Fibroblast of skin of right quadriceps (primary cell): ENCODE measurements at places on chromosomes 13 and 19.
A peak's percentile ranks its signal among the peaks of the same experiment; 100 is the strongest.

DNA sequence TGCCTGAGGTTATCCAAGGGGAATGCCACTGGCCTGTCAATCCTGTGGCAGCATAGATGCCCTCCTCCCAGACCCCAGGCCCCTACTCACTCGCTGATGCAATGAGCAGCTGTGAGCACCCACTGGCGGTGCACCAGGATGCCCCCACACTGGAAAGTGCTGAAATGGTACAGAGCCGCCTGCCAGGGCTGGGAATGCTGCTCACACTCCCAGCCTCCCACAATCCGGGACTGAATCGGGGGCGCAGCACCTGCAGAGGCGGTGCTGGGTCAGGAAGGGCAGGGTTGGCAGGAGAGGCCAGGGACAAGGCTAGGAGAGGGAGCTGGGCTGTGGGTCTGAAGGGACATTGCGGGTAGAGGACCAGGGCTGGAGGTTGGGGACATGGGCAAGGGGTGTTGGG, 2.0 kb downstream of the KLK1 start:
- DNase-seq: no peak

GRCh38 chr19:10374931-10375330, 5.4 kb downstream of the TYK2 start:
- no peak for DNase-seq

DNA sequence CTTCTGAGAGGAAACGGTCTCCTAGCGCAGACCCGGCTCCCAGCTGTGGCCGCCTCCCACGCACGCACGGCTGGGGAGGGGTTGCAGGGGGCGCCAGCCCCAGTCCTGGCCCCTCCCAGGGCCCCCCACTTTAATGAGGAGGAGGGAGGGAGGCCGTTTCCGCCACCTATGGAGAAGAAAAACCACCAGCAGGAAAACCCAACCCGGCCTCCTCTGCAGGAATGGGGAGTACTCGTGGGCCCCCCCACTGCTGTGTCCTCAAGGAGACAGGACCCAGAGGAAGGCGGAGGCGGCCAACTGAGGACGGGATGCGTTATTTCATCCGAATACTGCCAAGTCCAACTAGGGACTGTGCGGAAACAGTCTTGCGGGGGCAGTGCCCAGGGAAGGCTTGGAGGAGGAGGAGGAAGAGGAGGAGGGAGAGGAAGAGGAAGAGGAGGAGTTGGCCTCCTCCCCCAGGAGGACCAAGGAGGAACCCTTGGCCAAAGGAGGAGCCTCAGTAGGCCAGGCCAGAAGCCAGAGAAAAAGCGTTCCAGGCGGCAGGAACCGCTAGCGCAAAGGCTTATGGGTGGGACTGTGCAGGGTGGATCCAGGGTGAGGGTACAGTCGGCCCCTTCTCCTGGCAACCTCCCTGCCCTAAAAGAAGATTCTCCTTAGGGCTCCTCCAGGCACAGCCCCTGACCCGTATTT, 3.9 kb upstream of the SSBP4 start:
- peak; percentile 85 for DNase-seq

GRCh38 chr13:114124921-114125320, 7.5 kb downstream of the RASA3 start:
- DNase-seq: peak; percentile 81

- no peak for DNase-seq
These were observed at the start of gene RUBCNL for GRCh38 chr13:46387064-46387851. Gene RUBCNL (minus strand): TSS chr13:46387252. CDS start chr13:46372475, 14,777 bp downstream.

DNA sequence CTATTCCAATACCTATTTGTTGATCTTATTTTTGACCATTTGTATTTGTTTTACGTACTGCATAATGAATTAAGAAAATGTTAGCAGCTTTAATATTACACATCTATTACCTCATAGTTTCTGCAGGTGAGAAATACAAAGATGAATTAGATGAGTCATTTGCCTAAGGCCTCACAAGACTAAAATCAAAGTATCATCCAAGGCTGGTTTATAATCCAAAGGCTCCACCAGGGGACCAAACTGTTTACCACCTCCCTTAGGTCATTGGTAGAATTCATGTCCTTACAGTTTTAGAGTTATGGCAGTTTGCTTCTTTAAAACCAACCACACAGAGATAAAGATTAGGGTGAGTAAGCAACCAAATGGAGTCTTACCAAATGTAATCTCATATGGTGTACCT, 848.1 kb downstream of the SLITRK6 start:
- no peak for DNase-seq

- DNase-seq: no peak
These were observed 52.0 kb downstream of the KLF2 start for GRCh38 chr19:16376649-16377048.

DNA sequence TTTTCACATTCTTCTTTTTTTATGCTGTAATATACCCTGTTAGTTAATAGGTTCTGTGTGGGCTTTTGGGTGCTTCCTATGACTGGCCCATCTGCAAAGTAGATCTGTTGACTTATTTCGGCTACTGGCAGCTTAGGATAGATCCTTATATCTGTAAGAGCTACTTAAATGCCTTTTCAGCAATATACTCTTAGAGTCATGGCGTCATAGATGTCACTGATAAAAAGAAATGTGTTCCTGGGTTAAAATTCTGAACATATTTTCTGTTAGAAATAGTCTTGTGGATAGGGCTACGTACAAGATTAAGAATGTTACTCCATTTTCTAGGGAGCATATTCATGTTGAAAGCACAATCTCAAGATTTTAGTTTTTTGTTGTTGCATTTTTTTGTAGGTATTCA, 4.7 kb downstream of the AKAP11 start:
- DNase-seq: no peak

DNA sequence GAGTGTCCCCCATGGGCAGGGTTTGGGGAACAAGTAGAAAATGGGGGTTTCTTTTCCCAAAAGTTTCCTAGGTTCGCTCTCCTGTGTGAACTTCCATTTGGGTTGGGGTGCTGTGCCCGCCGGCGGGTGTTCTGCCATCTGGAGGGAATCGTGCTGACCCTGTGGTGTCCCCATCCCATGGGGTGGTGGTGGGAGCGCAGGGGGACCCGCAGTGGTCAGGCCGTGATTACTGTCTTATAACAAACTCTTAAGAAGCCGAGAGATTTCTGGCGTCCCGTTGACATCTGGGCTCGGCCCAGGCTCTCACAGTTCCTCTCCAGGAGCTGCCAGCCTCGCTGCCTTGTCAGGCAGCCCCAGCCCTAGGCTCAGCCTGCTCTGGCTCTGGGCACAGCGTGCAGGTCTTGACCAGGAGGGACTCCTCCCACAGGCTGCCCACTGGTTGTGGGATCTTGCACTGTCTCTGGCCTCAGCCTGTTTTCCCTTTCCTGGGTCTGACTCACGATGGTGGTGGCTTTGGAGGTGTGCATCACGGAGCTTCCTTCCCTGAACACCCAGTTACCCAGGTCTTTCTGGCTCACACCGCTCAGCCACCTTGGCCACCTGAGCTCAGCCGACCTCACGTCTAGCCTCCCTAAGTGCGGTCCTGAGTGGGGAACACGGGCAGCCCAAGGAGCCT, 34.5 kb downstream of the PLEKHJ1 start:
- no peak for DNase-seq

- DNase-seq: peak; percentile 16
These were observed 752 bp downstream of the ZMYM5 start for GRCh38 chr13:19862481-19863313.

DNA sequence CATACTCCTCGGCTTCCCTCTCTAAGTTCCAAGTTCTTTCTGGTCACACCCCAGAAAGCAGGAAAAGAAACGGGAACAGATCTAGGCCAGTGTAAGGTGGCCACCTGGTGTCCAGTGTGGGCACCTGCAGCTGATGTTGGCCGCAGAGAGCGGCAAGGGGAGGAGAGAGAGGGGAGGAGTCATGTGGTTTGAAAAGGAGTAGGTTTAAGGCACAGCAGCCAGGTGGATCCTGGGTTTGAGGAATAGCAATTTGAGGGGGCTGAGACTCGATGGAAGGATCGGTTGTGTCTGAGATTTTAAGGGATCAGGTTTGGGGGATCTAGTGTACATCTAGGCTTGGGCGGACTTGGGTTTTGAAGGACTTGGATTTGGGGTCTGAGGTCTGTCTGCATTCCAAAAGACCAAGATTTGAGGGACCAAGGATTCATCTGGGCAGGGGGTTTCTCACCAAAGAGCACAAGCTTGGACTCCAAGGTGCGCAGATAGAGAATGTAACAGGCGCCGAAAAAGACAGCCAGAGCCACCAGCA, 1.2 kb downstream of the RABAC1 start:
- peak; percentile 80 for DNase-seq

DNA sequence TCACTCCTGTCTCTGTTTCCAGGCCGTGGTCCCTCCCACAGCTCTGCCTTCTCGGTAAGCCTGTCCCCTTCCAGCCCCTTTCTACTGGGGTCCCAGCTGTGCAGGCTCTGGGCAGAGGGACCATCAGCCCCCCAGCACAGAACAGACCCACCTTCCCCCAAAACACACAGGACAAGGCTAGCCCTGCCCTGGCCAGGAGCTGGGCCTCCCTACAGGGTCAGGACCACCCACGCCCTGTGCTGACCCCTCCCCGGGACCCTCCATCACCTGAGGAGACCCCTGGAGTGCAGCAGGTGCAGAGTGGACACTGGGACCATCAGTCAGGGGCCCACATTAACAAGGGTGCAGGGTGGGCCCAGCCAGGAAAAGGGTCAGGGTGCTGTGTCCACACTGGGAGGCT, 13.9 kb downstream of the CEACAM3 start:
- no peak for DNase-seq

DNA sequence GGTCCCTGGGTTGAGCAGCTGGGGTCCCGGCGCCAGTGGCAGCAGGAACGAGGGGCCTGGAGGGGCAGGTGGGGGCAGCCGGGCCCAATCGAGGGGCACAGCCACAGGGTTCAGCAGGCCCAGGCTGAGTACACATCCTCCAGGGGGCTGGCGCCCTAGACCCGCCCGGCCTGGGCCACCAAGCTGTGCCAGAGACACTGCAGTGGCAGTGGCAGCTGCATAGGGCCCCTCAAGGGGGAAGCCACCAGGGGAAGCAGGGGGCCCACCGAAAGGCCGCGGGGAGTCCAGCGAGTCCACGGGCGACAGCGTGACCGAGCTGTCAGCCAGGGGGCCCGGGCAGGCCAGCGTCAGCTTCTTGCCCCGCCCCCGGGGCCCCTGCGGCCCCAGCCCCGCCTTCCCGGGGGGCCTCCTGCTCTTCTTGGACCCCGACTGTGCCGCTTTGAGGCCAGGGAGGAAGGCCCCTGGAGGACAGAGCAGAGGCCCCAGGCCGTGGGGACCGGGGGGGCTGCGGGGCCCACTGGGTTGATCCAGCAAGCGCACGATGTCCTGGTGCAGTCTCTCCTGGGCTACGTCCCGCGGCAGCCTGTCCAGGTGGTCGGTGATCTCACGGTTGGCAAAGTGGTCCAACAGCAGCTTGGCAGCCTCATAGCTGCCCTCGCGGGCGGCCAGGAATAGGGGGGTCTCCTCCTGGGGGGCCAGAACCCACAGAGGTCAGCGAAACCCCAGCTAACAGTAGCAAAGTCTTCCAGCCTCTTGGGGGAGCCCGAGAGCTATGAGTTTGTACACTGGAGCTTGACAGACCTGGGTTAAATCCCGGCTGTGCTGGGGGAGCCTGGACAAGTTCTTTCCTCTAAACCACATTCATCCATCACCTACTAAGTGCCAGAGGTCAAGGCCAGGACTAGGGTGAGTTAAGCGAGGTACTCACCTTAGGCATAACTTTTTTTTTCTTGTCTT, 39.5 kb downstream of the NOTCH3 start:
- DNase-seq: no peak

GRCh38 chr13:34290661-34291060, 472.7 kb downstream of the RFC3 start:
- no peak for DNase-seq

- no peak for DNase-seq
These were observed 8.6 kb upstream of the MYCBP2 start for GRCh38 chr13:77335543-77335942.

DNA sequence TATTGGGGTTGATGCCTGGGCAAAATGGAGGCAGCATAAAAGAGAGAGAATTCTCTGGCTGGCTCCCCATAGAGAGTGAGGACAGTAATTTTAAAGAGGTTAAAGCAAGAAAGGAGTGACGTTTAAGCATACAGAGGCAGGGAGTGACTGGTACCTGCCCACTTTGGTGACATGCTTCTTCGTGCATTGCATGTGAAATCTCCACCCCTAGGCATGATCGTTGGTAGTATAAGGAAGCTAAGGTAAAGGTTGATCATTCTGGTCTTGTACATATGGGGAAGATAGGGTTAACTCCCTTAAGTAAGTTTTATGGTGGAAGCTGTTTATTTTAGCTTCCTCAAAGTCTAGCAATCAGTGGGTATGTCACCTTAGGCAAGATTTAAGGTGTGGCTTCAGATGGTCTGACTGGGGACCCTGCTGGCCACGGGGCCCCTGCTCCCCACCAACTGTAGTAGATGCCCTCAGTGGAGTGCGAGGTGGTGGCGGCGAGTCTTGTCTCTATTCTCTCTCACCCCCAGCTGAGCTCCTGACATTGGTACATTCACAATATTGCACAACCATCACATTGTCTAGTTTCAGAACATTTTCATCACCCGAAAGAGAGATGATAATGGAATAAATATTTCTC, 797.5 kb upstream of the SPRY2 start:
- DNase-seq: no peak

- peak; percentile 39 for DNase-seq
These were observed 595 bp upstream of the RAB20 start for GRCh38 chr13:110562036-110562597.

DNA sequence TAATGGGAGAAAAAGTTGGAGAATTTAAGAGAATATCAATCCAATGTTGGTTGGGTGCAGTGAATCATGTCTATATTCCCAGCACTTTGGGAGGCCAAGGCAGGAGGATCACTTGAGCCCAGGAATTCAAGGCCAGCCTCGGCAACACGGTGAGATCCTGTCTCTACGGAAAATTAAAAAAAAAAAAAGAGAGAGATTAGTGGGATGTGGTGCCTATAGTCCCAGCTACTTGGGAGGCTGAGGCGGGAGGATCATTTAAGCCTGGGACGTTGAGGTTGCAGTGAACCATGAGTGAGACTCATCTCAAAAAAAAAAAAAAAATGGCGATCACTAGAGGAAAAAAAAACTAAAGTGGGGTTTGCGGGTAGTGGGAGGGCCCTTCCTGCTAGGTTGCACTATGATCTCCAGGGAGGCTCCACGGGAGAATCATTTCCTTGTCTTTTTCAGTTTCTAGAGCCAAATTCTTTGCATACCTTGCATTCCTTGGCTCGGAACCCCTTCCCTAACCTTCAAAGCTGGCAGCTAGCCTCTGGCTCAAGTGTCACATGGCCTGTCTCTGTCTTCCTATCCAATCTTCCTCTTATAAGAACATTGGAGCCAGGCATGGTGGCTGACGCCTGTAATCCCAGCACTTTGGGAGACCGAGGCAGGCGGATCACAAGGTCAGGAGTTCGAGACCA, 5.8 kb upstream of the ERCC2 start:
- peak; percentile 99 for DNase-seq

- no peak for DNase-seq
These were observed 11.7 kb upstream of the ZNF14 start for GRCh38 chr19:19744641-19745040.

- DNase-seq: no peak
These were observed 24.3 kb downstream of the PEPD start for GRCh38 chr19:33497131-33497777.

DNA sequence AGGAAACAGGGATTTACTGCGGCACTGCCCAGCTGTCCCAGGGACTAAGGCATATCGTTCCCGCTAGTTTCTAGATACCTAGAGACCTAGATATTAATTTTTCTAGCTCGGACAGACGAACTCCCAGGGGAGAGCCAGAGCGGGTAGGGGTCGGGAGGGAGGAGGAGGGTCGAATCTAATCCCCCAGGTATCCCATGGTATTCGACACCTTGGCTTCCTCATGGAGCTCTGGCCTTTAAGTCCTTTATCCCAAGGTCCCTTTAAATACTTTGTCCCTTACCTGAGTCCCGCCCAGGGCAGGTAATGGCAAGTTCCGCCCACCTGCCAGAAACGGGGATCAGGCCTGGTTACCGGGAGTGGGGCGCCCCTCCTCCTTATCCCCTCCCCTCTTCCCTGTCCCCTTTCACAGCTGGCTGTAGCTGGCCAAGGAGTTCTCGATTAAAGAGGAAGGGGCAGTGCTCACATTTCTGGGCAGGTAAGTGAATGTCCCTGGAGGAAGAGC, at the start of gene PRRG2:
PRRG2 (plus strand) TSS at position 310 of the 502 bp plus-strand sequence. CDS start 1,904 bp downstream, outside the sequence.
- no peak for DNase-seq
